Upper lobe of left lung (tissue), 6 donors: ENCODE measurements at places on chromosomes 16 and 17. TPM values are rescaled to one million over a fixed set of nuclear protein-coding genes. Genes with fewer than 3 reads are reported as not detected.

USP6 gene
- not detected for total RNA-seq

SPAG5 gene
- total RNA-seq = 34.6 TPM

TPSG1 gene
- total RNA-seq = not detected

OMG gene
- 8.1 TPM for total RNA-seq

SRSF2 gene
- 318 TPM for total RNA-seq
